Activated CD4-positive, alpha-beta T cell treated with anti-CD3 and anti-CD28 coated beads, Interleukin-2, amount 50 U/mL, for 16 hours (primary cell): ENCODE measurements at places on chromosomes 2 and 18.

GRCh38 chr2:128797533-128797932 is 478.9 kb upstream of the HS6ST1 start:
- no peak for DNase-seq

DNA sequence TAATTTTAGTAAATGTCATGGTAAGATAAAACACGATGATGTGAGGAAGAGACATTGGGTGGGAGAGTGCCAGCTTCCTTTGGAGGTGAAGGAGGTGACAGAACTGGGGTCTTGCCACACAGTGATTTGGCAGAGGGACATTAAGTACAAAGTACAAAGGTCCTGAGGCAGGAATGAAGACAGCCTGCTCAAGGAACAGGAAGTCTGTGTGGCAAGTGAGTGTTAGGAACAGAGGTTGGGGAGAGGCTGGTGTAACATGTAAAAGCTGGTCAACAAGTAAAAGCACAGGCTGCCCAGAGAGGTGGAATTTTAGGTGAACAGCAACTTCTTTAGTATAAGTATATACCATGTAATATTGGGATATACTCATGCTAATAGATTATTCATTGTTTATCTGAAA is 73.1 kb downstream of the INPP5D start:
- no peak for DNase-seq

DNA sequence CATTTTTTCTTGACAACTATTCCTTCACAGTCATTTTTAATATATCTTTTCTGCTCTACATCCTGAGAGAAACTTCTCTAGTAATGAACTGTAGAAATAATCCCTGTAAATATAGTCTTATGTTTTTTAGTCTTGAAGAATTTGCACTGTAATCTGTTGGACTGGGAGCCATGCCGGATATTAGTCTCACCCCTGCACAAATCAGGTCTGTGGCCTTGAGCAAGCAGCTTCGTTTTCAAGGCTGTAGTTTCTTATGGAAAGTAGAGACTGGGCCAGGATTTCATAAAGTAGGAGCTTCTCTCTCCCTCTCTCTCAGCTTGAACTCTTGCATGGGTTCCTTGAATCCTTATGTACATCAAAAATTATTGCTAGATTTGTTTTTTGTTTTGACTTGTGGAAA is 8.7 kb downstream of the FARP2 start:
- DNase-seq = no peak

DNA sequence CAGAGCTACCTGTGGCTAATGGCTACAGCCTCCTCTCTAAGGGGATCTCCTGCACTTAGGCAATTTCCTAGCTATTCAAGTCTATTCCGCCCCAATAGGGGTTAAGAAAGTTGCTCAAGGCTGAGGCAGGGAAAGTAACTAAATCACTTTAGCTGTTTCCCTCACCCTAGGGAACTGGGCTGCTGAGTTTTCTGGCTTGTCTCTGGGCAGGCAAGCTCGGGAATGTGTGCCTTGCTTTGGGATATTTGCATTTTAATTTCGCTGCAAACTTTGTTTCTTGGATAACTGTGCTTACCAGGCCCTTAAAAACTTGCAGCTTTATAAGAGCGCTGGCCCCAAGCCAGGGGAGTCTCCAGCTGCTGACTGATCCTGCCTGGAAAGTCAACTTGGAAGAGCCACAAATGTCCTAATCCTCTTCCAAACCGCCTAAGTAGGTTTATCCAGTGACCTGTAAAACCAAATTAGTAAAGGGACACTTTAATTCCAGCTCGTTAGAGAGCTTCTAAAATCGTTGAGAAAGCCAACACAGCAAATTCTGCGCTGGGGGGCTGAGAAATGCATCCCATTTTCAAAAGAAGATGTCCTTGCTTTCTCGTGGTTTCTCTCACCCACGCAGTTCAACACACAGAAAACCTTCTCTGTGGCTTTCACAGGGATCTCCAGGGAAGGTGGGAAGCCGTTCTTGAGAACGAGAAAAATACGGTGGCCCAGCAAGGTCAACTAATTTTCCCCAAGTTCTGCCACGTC is 59.5 kb upstream of the SP3 start:
- DNase-seq = no peak

GRCh38 chr18:12015416-12016062 is 34.2 kb downstream of the IMPA2 start:
- no peak for DNase-seq

GRCh38 chr2:118309946-118310680 is 221.8 kb downstream of the INSIG2 start:
- peak; percentile 52 for DNase-seq

DNA sequence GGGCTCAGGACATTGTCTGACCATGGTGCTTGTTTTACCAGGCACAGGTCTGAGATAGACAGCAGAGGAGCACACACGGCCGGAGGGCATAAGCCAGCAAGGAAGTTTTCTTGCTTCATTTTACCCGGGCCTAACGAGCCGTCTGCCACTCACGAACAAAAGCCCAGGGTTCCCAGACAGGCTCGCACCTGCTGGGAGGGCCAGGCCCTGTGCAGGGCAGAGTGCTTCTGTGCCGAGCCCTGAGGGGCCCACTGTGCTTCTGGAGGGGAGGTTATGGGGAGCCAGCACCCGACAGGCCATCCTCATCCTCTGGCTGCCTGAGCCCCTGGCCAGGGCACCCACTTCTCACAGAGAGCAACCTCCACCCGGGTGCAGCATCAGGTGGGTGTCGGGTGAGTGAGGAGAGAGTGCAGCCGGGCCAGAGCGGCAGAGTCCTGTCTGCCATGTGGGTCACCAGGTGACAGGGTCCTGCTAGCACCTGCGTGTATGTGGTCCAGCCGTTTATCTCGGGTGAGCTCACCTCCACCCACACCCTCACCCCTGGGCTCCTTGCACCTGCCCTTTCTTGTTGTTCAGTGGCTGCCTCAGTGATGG is 297.9 kb downstream of the NDUFA10 start:
- DNase-seq = no peak

- no peak for DNase-seq
Measured at GRCh38 chr18:32893915-32894314, 121.1 kb upstream of the KLHL14 start.

GRCh38 chr2:168742258-168742932 is 60.0 kb upstream of the NOSTRIN start:
- DNase-seq = no peak

- no peak for DNase-seq
Measured at GRCh38 chr18:79480171-79481045, 84.7 kb downstream of the NFATC1 start.

DNA sequence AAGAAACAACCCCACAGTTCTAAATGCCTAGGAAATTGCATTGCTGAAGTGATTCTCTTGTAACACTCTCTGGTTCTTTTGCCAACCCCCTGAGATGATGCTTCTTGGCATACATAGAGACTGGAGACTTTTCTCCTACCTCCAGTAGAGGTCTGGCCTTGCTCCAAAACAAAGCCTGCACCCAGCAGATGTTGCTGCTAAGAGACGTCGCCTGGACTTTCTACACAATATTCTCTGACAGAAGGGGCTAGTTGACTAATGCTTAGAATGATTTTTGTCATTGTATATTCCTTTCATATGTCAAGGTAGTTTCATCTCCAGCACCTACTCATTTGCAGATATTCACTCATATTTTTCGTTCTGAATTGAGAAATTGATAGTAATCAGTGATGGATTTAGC is 24.6 kb downstream of the SOWAHC start:
- DNase-seq = peak; percentile 35

DNA sequence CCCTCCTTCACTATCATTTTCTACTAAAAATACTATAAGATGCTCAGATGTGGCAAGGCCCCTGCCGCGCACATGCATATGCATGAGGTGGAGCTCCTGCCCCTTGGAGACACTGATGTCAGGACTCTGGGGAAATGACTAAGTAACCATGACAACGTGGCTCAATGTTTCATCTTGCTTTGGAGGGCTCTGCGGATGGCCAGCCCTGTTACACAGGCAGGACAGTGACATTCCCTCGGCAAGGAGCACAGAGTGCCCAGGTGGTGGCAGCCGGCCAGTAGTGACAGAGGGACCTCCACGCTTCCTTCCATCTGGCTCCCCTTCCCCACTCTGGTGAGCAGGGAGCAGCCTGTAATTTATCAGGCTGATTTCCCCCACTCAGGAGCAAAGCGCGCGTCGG is 364.1 kb downstream of the SS18 start:
- no peak for DNase-seq

DNA sequence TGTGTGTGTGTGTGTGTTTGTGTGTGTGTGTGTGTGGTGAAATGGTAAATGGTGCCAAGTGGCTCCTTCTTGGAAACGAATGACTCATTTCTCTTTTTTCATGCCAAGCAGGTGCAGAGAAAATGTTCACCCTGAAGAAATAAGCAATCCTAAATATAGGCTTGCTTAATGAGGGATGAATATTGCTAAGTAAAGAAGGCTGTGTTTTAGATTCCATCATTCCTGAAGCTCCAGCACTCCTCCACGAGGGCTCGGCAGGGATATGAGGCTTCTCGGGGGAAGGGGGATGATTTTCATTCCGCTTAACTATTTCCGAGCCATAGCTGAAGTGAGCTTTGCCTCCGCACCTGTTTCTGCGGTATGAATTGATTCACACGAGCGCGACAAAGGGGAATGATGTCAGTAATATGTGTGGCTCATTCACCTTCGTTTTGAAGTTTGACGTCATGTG is 72.9 kb downstream of the TSN start:
- DNase-seq = no peak

- DNase-seq = no peak
Measured at GRCh38 chr2:228846161-228846560, 424.9 kb downstream of the PID1 start.

DNA sequence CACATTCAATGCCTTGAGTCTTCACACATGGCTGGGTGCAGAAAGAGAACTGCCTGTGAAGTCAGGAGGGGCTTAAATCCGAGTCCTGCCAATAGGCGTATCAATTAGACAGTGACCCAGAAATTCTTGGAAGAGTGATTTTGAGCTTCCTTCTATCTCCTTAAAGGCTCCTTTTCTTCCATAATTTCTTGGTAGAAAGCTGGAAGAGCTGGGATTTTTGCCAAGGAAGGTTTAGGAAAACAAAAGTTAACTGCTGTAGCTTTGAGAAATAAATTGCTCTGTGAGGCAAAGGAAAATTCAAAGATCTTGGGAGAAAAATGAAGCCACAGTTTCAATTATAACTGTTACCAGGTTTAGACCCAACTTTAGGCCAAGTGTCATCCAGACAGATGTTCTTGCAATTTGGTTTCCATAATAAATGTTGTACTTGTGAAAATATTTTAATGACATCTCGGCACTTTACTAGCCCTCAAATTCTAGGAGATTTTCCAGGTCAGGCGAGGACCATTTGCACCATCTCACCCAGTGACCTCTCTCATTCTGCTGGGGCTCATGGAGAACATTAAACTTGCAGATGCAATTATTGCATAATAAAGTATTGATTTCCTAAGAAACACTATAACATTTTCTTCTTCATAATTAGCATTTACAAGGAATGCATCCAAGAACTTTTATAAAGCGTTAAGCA is 329.7 kb upstream of the MEIS1 start:
- no peak for DNase-seq

DNA sequence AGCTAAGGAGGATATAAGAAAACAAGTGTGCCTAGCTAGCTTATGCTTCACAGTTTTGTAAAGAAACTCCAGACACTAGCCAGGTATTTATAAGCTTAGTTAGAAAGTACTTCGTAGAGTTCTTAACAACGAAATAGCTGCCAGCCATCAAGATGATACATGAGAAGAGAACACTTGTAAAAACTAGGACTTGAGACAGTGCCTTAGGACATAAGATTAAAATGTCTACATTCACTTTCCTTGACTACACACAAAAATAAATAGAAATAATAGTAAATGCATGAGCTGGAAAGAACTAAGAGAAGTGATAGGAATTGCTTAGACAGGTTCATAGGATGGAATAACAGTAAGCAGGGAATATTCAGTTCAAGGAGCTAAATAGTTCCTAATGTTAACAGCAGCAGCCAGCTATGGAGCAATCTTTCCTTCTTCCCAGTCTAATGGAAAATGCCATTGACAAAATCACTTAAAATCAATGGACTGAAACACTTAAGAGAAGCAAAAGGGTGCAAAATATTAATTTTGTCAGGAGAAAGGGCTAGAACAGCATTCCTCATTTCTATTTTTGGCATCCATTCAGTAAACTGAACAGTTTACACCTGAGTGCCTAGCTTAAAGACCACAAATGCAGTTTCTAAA is 186.6 kb downstream of the PDE11A start:
- DNase-seq = no peak

DNA sequence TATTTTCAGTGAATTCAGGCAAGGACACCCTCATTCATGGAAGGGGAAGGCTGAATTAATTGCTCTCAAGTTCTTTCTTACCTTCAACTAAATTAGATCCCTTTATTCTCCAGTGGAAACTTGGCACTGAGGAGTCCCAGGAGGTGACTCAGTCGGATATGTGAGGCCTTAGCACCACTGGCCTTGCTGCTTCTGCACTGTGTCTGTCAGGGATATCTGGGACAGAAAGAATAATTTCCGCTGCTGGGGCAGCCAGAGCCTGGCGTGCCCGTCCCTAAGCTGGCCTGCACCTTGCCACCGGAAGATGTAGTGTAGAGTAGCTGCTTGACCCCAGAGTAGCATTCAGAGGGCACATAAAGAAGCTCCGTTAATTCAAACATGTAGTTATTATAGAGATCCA is 53.4 kb downstream of the LIMS1 start:
- DNase-seq = no peak

DNA sequence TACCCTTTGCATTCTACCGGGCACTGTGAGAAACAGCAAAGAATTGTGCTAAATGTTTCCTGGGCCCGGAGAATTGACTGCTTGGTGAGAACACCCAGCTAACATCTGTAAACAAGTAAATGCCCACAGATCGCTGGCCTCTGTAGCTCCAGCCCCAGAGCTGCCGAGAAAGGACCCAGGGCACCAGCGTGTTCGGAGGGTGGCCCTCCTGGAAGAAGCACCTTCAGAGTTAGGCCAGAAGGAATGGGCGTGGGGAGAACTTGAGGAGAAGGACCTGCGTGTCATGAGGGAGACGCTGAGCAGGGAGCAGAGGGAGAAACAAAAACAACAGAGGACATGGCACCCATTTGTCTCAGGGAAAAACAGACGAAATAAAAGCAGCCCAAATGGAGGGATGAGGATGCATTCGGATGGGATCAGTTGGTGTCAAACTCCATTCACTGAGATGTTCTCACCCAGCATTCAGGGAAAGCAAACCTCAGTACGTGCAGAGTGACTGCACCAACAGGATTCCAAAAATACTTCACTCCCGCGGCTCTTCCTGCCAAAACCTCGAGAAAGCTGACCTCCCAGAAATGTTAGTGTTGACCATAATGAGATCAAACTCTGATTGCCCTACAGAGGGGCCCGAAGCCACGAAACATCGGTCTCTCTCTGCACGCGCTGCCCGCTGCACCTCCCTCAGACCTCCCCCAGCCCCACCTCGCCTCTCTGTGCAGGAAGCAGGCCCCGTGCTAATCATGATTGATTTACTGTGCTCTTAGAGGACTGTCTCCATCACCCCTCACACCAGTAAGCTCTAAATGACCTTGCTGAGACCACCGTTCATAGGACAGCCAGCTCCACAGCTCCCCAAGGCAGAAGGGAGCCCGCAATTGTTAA is 376.3 kb upstream of the SALL3 start:
- DNase-seq = no peak
